ENCODE measurements at places on chromosomes 16 and 17.

- no peak for DNase-seq
Measured at GRCh38 chr17:31686495-31686894, 172.5 kb downstream of the COPRS start.

DNA sequence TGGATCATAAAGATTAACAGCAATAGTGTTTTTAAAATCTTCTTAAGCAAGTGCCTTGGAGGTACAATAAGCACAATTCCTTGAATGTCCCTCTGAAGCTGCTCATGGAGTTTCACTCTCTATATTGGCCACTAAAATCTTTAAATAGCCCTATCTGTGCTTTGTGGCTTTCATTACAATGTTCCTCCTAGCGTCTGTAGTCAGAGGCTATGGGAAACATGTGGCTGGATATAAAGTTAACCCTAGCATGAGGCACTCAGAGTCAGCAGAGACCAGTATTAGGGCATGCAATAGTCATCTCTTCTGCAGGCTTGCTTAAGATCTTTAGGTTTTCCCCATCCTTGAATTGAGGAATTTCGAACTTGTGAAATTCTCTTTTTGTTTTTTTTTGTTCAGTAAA lies 668.2 kb downstream of the CDH11 start:
- no peak for DNase-seq

DNA sequence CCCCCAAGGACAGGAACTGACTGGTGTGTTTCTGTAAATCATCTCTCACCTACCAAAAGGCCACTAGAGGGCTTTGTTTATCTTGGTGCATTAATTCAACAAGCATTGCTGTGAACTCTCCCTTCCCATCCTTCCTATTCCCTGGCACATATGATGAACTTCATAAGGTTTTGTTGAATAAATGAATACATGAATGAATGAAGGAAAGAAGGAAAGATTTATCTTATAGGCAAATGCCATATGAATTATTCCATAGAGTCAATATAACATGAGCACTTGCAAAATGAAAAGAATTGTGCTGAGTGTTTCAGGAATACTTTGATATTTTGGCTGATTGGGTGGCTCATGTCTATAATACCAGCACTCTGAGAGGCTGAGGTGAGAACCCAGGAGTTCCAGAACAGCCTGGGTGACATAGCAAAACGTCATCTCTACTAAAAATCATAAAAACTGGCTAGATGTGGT lies 4.3 kb downstream of the SPDYE4 start:
- no peak for DNase-seq

DNA sequence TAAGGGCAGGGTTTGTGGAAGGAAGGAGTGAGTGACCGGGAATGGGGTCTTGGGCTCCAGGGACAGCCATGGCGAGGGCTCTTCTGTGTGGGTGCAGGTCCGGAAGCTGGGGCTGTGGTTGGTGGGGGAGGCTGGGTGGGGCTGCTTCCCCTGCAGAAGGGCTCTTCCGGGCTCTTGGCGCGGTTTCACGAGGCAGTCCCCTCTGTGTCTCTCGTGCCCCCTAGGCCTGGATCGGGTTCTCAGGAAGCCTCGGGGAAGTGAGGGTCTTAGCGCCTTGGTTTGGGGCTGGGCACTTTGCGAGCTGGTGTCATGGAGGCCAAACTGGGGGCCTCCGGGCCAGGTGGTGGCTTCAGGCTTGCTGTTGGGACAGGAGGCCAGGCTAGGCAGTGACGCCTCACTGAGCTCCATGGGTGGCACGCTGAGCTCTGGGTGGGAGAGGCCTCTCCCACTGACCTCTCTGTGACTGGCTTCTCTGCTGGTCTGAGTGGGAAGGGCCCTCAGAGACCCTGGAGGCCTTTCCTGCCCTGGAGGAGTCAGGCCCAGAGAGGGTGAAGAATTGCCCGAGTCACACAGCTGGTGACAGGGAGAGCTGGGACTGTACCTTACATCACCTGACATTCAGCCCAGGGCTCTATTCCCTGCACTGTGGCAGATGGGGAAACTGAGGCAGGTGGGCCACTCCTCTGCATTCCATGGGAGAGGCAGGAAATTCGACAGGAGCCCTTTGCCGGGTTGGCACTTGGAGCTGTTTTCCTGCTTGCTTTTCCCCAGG lies 8.2 kb downstream of the ADCY7 start:
- DNase-seq, result peak; percentile 33

DNA sequence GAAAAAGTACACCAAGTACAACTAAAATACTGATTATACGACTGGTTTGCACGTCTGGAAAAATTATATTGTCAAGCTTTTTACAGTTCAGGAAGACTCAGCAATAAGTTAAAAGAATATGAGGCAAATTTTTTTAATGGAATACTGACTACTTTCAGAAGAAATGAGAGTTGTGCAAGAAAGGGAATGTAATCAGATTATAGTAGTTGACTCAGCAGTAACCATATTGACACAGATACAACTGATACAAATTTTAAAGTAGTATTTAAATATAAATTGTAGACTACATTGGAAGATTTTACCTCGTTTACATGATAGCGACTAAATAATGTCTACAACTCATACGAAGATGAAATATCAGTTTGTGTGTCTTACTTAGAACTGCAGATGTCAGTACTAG lies 16.7 kb downstream of the ASGR2 start:
- no peak for DNase-seq

GRCh38 chr17:4710693-4711634 lies 532 bp downstream of the ARRB2 start:
- DNase-seq, result peak; percentile 21

DNA sequence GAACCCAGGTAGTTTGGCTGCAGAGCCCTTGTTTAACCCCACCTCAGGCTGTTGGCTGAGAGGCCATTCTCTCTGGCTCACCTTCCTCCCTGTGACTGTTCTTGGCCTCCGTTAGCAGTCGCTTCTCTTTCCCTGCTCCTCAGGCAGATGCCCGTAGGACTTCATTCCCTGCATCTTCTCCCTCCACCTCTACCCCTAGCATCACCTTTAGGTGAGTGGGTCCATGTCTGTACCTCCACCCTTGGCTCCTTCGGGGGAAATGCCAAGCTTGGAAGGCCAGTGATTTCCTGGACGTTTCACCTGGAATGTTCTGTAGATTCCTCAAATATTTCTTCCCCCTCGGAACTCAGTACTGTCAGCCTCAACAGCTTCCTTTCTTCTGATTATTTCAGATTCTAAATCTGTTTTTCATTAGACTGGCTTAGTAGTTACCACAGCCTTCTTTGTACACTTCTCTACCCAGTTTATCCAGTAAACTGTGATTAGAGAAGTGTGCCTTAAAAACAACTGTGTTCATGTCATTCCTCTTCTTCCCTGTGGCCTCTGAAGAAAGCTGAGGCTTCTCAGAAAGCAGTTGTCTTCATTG lies 227.9 kb downstream of the MSI2 start:
- no peak for DNase-seq

Data from stimulated activated CD8-positive, alpha-beta memory T cell treated with anti-CD3 and anti-CD28 coated beads, Interleukin-4, amount 100 ng/mL, for 1 hour (primary cell).